ENCODE measurements at places on chromosomes 4 and X.

GRCh38 chr4:14744346-14744745 is 257.9 kb upstream of the CPEB2 start:
- no peak for DNase-seq

GRCh38 chr4:82773057-82773456 is 25.5 kb downstream of the SCD5 start:
- DNase-seq, result no peak

- no peak for DNase-seq
Measured at GRCh38 chr4:56051710-56052075, 102.9 kb downstream of the CEP135 start.

GRCh38 chr4:105234582-105234981 is 87.9 kb downstream of the TET2 start:
- no peak for DNase-seq

DNA sequence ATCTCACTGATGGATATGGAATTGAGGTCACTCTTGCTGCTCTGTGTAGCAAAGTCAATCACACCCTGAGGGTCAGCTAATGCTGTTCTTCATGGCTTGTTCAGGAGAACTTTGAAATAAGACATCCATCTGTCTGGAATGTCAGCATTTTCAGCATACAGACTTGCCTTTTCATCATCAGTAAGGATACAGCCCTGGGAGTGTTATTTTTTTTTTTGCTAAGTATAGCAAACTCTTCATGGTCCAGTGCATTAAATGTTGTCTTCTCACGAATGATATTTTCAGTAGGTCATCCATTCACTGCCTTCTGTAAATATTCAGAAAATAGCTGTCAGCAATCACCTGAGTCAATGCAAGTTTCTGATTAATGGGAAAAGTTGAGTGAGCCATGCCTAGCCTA is 268.8 kb upstream of the SMIM31 start:
- DNase-seq, result no peak

GRCh38 chr4:35912174-35912573 is 332.1 kb downstream of the ARAP2 start:
- no peak for DNase-seq

GRCh38 chrX:56764153-56764974 is 35.3 kb downstream of the NBDY start:
- peak; percentile 36 for DNase-seq

- no peak for DNase-seq
Measured at GRCh38 chr4:170325599-170325998, 235.8 kb upstream of the AADAT start.

GRCh38 chr4:26937139-26937538 is 76.5 kb downstream of the STIM2 start:
- DNase-seq, result no peak

GRCh38 chr4:121248747-121249146 is 84.6 kb upstream of the TNIP3 start:
- no peak for DNase-seq

DNA sequence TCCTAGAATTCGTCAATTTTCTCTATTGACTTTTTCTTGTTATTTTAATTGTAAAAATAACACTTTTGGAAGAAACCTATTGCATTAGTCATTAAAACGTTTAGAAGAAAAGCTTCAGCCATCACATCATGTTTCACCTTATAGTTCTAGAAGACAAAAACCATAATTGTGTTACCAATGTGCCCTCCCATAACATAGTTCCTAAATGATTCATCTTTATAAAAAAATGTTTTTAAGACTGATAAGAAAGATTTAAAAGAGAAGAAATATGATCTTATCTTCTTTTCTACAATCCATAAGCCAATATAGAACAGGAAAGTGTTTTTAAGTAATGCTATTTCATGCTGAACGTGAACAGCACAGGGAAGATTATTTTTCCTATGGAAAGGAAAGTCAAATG is 316.6 kb upstream of the NDST4 start:
- DNase-seq, result no peak

DNA sequence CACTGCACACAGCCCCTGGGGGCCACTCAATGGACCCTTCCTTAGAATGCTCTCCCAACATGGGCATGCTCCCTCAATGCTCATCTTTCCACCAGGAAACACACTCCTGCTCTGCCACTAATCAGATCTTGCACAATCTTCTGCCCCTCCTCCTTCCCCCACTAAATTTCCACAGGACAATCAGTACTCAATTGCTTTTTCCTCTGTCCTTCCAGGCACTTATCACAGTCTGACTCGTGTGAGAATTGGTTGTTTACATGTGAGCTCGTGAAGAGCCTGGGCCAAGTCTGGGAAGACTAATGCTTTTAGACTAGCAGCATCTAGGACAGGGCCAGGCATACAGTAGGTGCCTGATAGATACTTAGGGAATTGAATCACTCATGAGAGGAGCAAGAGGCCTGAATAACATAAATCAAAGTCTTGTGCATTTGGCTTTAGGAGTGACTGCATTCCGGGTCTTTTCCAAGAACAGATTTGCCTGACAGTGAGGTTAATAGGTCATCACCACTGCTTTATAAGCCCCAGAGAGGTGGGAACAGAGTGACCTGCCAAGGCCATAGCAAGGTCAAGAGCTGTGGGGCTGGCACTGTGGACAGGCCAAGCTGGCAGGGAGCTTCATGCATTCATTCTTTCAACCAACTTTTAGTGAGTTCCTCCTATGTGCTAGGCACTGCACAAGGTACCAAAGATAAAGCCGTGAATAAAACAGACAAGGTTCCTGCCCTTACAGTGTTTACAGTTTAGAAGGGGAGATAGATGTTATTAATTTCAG is 55.0 kb downstream of the PRPS1 start:
- DNase-seq, result no peak

DNA sequence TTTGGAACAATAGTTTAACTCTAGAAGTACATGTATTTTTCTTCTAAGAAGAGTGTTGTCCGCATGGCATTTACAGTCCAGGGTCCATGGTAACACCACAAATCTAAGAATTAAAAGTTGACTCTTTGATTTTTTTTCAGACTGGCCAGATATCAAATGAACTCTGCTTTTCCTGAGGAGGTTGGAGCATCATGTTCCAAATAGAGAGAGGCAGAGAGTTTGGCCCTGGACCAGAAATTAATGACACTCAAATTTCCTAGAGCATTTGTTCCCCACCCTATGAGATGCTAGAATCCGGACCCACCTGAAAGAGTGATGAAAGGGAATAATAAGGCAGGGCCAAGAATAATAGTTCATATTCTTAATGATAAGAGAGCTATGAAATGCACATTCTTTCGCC is 47.0 kb upstream of the NAP1L5 start:
- DNase-seq, result no peak

DNA sequence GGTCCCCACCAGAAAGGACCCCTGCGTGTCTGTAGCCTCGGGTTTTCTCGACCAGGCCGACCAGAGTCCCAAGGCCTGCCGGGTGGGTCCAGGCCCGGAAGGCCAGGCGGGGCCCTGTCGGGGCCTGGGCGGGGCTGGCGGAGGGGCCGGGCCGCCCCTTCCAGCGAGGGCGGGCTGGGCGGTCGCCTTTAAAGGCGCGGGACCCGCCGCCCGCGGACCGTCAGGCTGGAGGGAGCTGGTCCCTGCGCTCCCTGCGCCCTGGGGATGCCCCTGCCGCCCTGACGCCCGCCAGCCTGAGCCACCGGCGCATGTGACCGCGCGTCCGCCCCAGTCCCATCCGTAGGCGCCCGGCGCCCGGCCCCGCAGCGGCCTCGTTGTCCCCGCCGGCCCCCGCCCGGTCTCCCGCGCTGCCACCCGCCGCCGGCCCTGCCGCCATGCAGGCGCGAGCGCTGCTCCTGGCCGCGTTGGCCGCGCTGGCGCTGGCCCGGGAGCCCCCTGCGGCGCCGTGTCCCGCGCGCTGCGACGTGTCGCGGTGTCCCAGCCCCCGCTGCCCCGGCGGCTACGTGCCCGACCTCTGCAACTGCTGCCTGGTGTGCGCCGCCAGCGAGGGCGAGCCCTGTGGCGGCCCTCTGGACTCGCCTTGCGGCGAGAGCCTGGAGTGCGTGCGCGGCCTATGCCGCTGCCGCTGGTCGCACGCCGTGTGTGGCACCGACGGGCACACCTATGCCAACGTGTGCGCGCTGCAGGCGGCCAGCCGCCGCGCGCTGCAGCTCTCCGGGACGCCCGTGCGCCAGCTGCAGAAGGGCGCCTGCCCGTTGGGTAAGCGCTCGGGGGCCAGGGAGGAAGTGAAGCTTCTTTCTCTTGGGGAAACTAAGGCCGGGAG is at the start of gene HTRA3:
TSS of gene HTRA3 (plus strand) at position 220 of the 883 bp plus-strand sequence. CDS start at position 435, 215 bp downstream.
- DNase-seq, result no peak

DNA sequence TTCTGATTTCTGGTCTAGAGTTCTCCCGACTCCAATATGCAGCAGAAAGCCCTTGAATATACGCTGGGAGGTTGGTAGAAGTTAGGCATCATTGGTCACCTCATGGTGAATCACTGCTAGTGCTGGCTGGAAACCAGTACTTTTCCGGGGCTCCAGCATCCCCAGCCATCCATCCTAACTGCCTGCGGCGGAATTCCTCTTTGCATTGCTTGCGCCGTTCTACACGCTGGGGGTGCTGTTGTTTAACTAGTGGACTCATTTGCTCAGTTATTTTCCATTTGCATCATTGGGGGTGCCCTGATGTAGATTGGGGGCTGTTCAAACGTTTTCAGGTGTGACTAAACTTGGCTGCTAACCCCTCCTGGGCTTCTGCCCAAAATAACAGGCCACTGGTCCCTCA is 23.3 kb upstream of the GPR50 start:
- DNase-seq, result no peak

DNA sequence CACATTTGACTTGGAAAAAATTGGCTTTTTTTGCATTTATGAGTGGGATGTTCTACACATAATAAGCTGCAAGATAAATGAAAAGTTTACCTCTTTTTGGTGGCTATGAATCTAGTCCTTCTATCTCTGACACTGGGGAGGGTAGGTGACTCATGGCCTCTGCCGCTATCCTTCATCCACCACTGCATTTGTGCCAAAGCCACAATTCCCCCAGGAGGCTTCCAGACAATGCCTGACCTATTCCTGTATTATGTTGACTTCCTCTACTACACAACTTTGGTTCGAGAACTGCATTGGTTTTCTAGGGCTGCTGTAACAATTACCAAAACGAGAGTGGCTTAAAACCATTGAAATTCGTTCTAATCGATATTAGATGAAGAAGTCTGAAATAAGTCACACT is 245.6 kb downstream of the TRAM1L1 start:
- no peak for DNase-seq

DNA sequence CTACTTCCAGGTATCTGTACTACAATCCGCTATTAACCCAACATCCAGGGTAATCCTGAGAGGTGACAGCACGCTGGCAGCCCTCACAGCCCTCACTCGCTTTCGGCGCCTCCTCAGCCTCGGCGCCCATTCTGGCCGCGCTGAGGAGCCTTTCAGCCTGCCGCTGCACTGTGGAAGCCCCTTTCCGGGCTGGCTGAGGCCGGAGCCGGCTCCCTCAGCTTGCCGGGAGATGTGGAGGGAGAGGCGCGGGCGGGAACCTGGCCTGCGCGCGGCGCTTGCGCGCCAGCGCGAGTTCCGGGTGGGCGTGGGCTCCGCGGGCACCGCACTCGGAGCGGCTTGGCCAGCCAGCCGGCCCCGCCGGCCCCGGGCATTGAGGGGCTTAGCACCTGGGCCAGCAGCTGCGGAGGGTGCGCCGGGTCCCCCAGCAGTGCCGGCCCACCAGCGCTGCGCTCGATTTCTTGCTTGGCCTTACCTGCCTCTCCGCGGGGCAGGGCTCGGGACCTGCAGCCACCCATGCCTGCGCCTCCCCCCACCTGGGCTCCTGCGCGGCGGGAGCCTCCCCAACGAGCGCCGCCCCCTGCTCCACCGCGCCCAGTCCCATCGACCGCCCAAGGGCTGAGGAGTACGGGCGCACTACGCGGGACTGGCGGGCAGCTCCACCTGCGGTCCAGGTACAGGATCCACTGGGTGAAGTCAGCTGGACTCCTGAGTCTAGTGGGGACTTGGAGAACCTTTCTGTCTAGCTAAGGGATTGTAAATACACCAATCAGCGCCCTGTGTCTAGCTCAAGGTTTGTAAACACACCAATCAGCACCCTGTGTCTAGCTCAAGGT is 87.3 kb downstream of the PRSS12 start:
- no peak for DNase-seq

All from stimulated activated CD4-positive, alpha-beta T cell treated with anti-CD3 and anti-CD28 coated beads, Interleukin-1b, Interleukin-23, amount 100 ng/mL, for 1 hour (primary cell).